ENCODE measurements at places on chromosomes 7 and 10.

DNA sequence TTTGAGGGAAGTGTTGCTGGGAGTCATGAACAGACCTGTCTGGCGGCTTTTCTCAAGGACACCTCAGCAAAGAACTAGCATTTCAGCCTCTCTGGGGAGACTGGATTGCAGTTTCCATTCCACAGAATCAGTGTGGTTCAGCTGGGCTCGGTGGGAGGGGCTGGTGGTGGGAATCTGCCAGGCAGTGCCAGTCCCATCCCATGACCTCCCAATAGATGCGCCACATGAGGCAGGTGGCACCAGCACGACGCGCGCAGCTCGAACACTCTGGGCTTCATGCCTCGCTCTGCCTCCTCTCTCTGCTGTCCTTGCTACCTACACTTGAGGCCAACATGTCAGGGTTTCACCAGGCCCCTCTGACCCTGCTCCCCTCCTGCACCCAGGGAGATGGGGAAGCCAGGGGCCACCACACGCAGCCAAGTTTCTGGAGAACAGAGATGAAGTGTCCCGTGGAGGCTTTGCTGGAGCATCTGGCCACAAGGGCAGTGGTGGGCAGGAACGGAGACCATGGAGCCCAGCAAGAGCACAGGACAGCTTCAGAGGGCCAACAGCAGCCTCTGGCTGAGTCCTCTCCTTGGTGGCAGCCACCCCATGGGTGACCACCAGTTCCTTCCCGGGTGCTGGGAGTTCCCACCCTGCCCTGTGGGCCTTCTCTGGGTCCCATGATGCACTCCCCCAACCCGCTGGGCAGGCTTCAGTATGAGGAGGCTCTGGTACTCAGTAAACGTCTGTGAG is 2.3 kb downstream of the NACAD start:
- DNase-seq = no peak

DNA sequence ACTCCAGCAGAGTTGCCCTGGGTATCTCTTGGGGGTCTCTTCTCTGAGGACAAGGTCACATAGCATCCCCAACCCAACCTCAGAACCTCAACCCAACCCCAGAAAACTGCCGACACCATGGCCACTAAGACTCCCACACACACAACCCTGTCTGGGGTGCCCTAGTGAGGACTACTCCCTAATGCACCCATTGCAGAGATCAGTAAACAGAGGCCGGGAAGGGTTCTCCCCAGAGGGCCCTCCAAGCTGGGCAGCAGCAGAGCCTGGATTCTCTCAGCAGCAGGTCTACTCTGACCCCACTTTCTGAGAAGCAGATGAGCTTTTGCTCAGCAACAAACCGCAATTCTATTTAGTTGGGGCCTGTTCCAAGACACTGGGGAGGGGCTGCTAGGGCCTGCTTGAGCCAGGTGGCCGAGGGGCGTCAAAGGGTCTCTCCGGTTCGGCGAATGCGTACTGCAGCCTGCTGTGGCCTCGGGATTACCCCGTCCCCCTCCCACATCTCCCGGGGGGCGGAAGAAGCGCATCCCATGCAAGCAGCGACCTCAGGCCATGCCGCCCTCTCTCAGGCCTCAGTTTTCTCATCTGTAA is 828 bp downstream of the OGDHL start:
- DNase-seq = no peak

- no peak for DNase-seq
Observed at GRCh38 chr7:87144173-87144657, 8.0 kb upstream of the DMTF1 start.

- DNase-seq = no peak
Observed at GRCh38 chr10:43862756-43863155, 214.1 kb upstream of the ZNF32 start.

- no peak for DNase-seq
Observed at GRCh38 chr10:56912043-56912442, 551.0 kb upstream of the ZWINT start.
